Cardiac muscle cell (in vitro differentiated cells and primary cell): ENCODE measurements at places on chromosomes 12 and 14.

DNA sequence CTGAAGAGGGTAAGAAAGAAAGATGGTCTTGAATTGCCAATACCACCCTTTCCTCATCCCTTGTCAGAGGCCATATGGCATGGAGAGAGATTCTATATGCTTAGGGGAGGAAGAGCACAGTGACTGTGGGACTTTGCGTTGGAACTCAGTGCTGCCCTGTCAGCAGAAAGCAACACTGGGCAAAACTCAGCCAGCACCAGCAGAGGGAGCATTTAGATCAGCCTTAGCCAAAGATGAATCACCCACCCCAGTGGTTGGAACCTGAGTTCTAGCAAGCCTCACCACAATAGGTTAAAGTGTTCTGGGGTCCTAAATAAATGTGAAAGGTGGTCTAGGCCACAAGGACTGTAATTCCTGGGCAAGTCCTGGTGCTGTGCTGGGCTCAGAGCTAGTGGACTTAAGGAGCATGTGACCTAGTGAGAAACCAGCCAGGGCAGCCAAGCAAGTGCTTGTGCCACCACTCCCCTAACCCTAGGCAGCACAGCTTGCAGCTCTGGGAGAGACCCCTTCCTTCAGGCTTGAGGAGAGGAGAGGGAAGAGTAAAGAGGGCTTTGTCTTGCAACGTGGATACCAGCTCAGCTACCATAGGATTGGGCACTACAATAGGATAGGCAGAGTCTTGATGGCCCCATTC lies 11.4 kb upstream of the BCAT1 start:
- DNase-seq: peak; percentile 70

GRCh38 chr14:31568161-31568560 lies 7.0 kb downstream of the NUBPL start:
- no peak for DNase-seq

- no peak for DNase-seq
Measured at GRCh38 chr14:74179856-74180255, 59.4 kb upstream of the VSX2 start.

DNA sequence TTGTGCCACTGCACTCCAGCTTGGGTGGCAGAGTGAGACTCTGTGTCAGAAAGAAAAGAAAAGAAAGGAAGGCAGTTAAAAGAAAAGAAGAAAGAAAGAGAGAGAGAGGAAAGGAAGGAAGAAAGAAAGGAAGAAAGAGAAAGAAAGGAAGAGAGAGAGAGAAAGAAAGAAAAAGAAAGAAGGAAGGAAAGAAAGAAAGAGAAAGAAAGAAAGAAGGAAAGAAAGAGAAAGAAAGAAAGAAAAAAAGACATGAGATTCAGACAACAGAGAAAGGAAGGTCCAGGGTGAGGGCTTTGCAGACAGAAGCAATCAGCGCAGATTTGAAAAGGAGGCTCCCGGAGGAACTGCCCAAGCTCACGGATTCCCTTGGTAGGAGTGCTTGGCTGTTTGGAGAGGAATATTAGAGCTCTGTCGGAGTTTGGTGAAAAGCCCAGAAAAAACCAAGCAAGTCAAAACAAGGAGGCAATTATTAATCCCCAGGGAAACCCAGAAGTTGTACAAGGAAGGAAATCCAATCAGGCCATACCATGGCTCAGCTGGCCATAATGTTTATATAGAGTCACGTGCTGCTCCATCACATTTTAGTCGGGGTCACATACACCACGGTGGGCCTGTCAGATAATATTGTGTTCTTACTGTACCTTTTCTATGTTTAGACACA lies 11.6 kb upstream of the CCDC85C start:
- DNase-seq: no peak

DNA sequence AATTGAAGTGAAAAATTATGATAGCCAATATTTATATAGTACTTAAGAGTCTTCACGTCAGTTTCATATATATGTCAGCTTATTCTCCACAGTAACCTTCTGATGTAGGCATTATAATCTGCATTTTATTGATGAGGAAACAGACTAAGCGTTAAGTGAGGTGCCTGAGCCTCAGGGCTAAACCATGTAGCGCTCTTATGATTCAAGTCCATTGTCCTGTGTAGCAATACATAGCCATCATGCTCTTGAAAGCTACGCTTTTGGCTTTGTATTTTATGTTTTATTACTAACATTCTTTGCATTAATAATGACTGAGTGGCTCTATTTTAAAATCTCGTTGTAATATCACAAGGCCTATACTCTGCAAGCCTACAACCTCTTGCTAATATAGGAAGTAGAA lies 79.0 kb downstream of the ANO6 start:
- DNase-seq: no peak
